Renal pelvis (tissue), 12 donors: ENCODE measurements at places on chromosomes 3 and 15.

DNA sequence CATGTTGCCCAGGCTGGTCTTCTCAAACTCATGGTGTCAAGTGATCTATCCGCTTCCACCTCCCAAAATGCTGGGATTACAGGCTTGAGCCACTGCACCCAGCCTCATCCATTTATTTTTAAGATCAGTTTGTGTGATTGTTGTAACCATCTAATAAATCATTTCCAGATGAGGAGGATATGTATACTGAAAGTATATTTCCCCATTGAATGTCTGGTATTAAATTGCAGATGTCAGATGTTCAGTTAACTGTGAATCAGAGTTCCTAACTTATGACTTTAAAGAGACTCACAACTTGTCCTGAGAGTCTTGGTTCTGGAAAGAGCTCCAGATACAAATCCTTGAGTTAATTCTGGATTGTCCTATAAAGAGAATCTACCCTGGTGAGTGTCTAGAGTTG lies 62.4 kb downstream of the TRIM71 start:
- DNase-seq: no peak

DNA sequence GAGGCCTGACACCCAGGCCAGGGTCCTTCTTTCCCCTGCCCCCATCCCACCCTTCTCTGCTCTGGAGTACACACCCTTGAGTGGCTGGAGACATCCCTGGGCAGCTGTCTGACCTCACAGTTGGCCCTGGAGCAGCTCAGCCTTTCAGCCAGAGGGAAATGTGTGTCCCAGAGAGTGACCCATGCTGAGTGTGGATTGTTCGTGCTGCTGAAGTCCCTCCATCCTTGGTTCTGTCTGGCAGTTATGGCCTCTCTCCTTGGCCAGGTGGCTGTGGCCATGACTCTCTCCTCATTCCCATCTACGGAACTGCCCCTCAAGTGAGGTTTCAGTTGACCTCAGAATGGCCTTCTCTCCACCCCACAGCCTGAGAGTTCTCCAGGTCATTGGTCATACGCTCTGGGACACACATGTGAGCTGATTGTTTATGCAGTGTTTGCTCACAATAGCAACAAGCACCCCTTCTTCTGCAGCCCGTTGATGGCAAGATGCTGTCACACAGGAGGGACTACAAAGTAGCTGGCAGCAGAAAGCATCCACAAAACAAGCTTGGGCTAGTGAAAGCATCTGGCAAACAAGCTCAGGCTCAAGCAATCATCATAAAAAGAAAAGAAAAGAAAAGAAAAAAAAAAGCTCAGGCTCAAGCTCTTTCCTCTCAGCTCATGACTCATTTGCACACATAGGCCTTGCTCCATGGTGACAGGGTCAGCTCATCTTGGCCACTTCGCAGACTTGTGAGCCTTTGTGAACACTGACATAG lies 55.3 kb upstream of the ITGA11 start:
- DNase-seq: no peak

DNA sequence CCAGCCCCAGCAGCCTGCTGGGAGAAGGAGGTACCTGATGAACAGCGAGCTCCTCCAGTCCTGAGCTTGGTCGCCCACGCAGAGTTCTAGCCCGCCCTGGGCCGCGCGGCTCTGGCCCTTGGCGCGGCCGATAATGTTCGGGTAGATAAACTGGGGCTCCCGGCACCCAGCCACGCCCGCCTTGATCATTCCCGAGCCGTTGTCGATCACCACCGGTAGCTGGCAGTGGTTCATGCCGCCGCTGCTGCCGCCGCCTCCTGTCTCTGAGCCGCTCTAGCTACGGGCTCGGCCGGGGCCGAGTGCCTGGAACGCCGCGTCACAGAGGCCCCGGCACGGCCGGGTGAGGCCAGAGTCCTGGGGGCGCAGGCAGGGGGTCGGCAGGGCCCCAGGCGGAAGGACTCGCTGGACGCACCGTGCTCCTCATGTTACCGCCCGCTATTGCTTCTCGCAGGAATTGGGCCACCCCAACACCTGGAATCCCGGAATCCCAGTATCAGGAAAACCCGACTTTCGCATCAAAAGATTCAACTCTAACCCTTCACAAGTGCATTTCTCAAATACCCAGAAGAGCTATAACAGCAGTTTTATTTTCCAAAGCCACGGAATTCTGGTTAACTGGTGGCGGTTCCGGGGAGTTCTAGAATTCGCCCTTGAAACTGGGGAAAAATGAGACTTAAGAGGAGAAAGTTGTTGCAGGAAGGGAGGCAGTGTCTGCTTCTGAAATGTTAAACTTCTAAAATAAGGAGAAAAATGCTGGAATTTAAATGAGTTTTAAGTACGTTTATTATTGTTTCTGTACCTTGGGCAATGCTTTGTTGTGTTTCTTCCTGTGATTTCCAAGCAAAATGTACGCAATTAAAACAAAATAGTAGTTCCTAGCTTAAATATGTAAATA lies at the start of gene ACTRT3:
ACTRT3 (minus strand) TSS at position 275 of the 895 bp plus-strand sequence; CDS start at position 234, 41 bp downstream.
- DNase-seq: peak; percentile 76

- no peak for DNase-seq
Observed at GRCh38 chr15:56675930-56676329, 57.4 kb downstream of the ZNF280D start.

GRCh38 chr15:40902605-40903561 lies 8.6 kb downstream of the VPS18 start:
- no peak for DNase-seq

DNA sequence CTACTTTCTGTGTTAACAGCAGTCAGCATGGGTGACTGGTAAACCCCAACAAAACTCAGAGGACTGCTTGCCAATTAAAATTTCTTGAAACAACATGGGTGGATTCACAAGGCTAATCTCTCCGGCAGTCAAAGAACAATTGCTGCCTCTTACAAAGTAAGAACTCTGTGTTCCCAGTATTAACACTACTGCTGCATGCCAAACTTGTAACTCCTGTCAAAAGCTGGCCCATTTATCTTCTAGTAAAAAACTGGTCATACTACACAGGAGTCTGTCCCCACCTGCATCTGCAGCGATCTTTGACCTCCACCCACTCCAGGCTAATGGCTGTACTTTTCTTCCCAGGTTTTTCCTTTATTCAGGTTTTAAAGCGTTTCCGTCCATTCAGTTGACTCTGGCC lies 8.7 kb upstream of the ZNF589 start:
- DNase-seq: no peak
